ENCODE measurements at places on chromosomes 3 and 15. TPM values are rescaled to one million over a fixed set of nuclear protein-coding genes. Genes with fewer than 3 reads are reported as not detected.

Gene CHRM5
- not detected for total RNA-seq

Gene SEMA3G
- total RNA-seq = 7.9 TPM

Gene ARPP21
- total RNA-seq = not detected

Gene MESP2
- not detected for total RNA-seq

Gene ZPLD1
- not detected for total RNA-seq

Gene NLGN1
- not detected for total RNA-seq

Gene DNAH12
- not detected for total RNA-seq

Gene OR5H1
- total RNA-seq = not detected

Gene ZNF35
- total RNA-seq = 14.4 TPM

Gene PLCB2
- 185 TPM for total RNA-seq

Gene CDHR4
- not detected for total RNA-seq

Gene TMEM207
- total RNA-seq = not detected

Gene GCHFR
- 10.0 TPM for total RNA-seq

Gene CTDSPL
- 20.8 TPM for total RNA-seq

Gene GREM1
- 0.18 TPM for total RNA-seq

Gene BFSP2
- total RNA-seq = 3.1 TPM

Gene KLHL6
- total RNA-seq = 34.6 TPM

Gene SLC28A2
- not detected for total RNA-seq

Gene DOCK3
- total RNA-seq = 0.33 TPM

Gene UROC1
- total RNA-seq = not detected

Gene ITIH1
- total RNA-seq = 3.5 TPM

Gene SLC9A9
- total RNA-seq = 42.5 TPM

Gene IP6K2
- total RNA-seq = 96.2 TPM

Gene EOGT
- 29.2 TPM for total RNA-seq

Gene ANKRD63
- not detected for total RNA-seq
